ENCODE measurements at places on chromosomes 6 and 20.

DNA sequence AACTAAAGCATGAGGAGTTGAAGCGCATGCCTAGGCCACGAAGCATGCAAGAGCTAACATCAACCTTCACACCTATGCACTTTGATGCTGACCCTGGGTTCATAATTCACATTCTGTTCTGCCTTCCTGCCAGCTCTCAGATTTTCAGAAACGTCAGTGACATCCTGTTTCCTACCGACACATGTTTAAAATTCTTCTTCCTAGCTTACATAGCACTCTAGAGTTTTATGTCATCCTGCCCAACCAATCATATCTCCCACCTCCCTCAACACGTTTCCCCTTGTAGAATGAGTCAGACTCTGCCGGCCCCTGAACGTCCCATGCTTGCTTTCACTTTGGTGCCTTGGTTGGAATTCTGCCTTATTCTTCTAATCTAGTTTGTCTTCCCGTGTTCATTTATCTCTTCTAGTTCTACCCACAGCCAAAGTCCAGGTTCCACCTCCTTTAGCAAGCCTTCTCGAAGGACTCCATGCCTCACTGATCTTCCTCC, 97.2 kb upstream of the MAP7 start:
- no peak for DNase-seq

- DNase-seq: no peak
Observed at GRCh38 chr20:44423480-44423879, 52.2 kb upstream of the TTPAL start.

DNA sequence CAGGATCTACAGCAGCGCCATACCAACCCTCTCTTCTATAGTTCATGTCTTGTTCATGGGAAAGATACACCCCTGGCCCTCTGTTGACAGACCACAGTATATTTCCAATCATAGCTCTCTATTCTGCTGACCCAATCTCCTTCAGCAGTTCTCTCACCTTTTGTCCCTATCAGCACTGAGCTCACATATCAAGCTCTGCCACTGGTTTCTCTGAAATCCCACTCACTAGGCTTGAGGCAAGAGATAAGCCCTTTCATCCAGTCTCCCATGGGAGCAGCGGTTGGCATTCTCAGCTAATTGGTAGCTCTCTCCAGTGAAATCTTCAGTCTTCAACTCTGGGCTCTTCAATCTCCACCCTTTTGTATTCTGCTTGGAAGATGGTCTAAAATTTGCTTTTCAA, 313.4 kb downstream of the GJA1 start:
- no peak for DNase-seq

- DNase-seq: no peak
Observed at GRCh38 chr6:37451441-37452193, 18.6 kb downstream of the CMTR1 start.

DNA sequence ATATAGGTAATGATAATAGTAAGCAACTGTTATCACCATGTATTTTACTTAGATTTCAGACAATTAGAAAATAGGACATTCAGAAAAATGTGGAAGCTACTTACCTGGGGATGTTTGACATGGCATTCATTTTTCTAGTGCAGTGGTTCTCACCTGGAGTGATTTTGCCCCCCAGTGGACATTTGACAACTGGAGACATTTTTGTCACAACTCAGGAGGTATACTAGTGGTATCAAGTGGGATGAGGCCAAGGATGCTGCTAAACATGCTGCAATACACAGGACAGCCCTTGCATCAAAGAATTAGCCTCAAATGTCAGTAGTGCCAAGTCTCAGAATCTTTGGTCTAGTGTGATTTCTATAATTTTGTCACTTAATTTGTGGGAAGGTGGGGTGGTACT, 36.1 kb downstream of the NUS1 start:
- no peak for DNase-seq

GRCh38 chr6:169164451-169164850, 89.2 kb downstream of the THBS2 start:
- DNase-seq: no peak

DNA sequence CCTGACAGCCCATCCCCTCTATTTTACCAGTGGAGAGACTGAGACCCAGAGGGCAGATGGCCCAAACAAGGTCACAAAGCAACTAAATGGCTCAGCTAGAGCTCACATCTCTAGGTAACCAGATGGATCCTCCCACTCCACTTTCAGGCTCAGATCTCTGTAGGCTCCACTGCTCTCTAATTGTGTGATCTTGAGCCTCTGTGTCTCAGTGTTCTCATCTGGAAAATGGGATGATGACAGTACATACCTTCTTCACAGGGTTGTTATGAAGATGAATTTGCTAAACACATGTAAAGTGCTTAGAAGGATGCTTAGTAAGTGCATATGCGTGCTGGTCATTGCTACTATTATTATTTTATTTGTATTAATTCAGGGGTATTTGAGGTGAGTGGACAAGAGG, 40.5 kb downstream of the RAB44 start:
- no peak for DNase-seq

DNA sequence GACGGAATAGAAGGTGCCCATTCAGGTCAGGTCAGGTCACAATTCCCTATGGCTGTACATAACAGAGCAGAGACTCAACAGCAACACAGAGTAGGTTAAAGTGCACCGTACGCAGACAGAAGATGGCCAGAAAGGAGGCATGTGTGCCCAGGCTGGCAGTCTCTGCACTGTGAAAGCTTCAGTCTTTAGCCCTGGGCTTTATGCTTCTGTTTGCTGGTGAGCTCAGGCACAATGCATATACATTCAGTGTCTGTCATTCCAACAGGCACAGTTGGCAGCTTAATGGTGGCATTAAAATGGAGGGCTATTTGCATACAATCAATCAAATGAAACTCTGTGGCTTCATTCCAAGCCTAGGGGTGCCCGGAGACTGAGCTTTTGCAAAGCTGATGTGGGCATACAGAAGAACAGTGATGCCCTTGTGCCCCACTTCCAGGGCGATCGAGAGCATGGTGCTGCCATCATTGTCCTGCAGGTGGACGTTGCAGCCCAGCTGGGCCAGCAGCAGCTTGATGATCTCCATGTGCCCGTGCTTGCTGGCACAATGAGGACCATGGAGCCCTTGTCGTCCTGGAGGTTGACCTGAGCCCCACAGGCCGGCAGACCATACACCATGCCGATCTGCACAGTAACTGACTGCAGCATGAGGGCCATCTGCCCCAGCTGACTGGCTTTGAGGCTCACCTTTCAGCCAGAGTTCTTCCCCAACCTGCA, 22.4 kb downstream of the TRMT6 start:
- no peak for DNase-seq

DNA sequence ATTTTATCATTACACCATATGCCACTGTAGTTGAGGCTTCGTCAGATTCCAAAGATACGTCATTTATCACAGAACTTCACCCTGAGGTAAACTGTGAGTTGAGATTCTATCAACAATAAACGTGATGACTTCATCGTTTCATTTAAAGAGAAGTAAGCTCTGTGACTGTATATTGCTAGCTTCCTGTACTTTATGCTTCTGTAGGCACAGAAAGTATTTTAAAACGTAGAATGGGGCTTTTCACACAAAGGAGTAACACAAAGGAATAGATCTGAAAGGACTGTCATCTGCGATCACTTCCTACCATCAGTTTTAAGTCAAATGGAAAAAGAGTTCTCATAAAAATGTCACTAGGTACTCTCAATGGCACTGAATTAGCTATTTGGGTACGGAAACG, 234.4 kb upstream of the MCHR2 start:
- DNase-seq: no peak

GRCh38 chr6:168045706-168046620, 33.0 kb downstream of the FRMD1 start:
- no peak for DNase-seq

DNA sequence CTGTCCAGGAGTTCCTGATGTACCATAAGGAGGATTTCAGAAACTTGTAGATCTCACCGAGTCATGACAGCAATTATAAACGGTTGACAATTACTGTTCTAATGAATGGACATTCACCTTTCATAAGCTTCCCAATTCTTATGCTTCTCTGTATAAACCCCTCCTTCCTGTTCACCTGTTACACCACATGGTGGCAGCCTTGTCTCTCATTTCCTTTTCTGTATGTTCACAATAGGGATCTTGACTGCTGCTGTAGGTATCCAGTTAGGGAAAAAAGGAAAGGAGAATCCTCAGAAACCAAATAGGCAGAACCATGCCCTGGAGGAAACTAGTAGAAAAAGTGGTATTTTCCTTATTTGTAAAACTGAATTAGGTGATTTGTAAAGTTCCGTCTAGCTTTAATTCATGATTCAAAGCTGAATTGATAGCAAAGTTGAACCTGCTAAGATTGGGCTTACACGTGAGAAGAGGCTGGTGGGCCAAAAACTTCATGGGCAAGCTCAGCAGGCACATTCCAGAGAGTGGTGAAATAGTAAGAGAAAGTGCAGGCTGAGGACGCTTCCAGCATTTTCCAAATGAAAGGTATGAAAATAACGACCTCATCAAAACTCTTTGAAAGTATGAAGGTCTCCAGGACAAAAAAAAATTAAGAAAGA, 29.0 kb upstream of the TBPL1 start:
- no peak for DNase-seq

GRCh38 chr20:64177787-64178186, 13.5 kb downstream of the MYT1 start:
- DNase-seq: no peak

- no peak for DNase-seq
Observed at GRCh38 chr6:24387818-24388217, 14.9 kb upstream of the MRS2 start.

GRCh38 chr6:44441091-44441855, 53.8 kb downstream of the CDC5L start:
- DNase-seq: no peak

DNA sequence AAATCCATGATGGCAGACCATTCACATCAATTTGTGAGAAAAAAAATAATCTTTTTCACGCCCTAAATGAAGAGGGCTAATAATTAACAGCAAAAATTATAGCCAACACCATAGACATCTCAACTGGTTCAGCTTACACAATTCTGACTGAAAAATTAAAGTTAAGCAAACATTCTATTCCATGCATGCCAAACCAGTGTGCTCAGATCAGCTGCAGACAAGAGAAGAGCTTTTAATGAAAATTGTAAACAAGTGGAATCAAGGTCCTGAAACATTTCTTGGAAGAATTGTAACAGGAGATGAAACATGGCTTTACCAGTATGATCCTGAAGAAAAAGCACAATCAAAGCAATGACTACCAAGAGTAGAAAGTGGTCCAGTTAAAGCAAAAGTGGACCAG, 710.4 kb downstream of the EPHA7 start:
- no peak for DNase-seq

GRCh38 chr6:35973670-35974222, 50.7 kb downstream of the SLC26A8 start:
- DNase-seq: no peak

- no peak for DNase-seq
Observed at GRCh38 chr20:18678549-18679419, 90.9 kb downstream of the DTD1 start.

DNA sequence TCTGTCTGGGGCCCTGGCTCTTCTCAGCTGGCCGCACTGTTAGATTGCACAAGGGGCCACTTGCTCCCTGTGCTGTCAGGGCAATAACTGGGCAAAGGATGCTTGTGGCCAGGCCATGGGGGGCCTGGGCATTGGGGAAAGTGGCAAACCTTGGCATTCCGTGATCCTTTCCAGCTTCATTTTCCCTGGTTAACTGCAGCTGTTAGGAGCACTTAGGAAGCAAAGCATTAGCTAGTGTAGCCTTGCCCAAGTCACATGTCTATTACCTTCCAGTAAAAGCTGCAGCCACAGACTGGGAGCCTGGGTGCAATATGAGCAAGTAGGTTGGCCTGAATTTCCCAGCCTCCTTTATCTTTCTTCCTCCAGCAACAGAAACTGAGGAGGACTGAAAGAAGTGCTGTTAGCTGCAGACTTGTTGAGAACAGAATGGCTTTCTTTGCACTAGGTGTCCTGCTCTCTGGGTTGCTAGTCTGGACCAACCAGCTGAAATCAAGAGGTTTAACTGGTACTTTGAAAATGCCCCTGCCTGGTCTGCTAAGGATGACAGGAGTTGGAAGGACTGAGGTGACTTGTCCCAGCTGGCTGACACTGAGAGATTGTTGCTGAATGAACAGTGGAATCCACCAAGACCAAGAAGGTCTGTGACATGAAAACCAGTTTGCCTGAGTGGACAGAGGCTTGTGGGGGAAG, 312.3 kb upstream of the SUPT3H start:
- DNase-seq: no peak

- DNase-seq: no peak
Observed at GRCh38 chr20:5153612-5154542, 27.1 kb downstream of the CDS2 start.

- DNase-seq: no peak
Observed at GRCh38 chr6:43060034-43060754, 763 bp downstream of the KLC4 start.

GRCh38 chr6:121849477-121849876, 414.0 kb downstream of the GJA1 start:
- DNase-seq: no peak

DNA sequence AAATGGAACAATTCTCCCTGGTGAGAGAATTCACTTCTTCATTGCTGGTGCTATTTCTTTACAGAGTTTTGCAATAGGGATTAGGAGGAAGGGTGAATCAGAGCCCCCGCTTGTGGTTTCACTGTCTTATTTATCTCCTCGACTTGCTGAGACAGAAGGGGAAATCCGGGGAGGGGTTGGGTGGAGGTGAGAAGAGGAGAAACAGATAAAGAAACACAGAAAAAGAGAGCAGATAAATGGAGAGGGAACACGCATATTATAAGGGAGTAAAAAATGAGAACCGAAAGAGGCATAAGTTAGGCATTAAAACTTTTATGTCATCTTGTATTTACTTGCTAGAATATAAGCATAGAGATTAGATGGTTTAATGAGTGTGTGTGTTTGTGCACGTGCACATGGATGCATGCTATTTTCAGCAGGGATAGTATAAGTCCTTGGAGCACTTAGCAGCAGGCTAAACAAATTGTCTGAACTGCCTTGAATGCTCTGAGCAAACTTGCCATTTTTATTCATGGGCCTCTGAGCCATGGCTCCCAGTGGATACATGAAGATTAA, 105.0 kb downstream of the OLIG3 start:
- no peak for DNase-seq

GRCh38 chr6:18269717-18270116, 5.4 kb upstream of the DEK start:
- DNase-seq: no peak

DNA sequence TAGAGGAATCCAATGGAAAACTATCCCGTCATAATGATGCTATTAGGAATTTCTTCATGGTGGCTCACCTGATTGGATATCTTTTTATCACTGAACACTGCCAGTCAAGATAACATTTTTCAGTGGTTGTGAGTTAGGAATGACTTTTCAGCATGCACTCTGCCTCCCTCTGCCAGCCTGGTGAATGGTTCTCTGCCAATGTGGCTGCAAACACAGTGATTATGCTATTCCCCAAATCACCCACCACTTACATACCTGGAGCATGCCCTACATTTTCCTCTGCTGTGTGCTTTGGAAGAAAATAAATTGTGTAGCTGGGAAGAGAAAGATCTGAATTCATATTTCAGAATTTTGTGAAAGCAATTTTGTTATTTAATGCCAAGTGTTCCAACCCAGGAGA, 102.6 kb upstream of the LAMP5 start:
- no peak for DNase-seq
